GM13977 (cell line): ENCODE measurements at places on chromosomes 16 and 17.

GRCh38 chr16:11671676-11672075 is 3.4 kb downstream of the SNN start:
- DNase-seq: no peak

GRCh38 chr17:43698678-43699437 is 37.1 kb upstream of the MEOX1 start:
- no peak for DNase-seq

- DNase-seq: no peak
Observed at GRCh38 chr17:61144617-61145564, 254.8 kb upstream of the TBX2 start.

DNA sequence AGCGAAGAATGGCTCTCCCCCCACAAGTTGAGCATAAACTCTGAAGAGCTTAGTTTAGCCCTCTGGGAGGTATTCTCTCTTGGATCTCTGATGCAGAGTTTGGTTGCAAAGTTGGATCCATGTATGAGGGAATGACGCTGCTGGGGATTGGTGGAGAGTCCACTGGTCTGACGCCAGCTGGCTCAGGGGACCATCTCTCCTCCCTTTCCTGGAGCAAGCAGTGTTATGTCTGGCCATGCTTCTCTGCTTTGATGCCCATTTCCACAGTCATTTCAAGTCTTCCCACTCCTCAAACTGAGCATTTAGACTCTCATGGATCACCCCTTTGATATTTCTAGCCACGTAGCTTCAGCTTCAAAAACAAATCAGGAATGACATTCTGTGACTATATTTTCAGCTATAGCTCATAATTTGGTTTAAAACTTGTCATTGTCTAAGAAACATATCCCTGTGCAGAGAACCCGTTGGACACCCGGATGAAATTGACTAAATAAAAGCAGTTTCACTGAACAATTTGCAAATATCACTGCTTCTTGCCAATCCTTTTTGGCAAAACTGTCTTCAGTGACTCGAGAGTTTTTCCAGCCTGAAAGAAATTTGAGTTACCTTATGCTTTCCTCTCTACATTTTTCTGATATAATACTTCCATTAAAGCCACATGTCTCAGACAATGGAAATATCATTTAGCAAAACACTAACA is 193.4 kb upstream of the CDH11 start:
- DNase-seq: no peak

GRCh38 chr16:30778549-30779244 is 8.3 kb downstream of the ZNF629 start:
- no peak for DNase-seq

- DNase-seq: no peak
Observed at GRCh38 chr16:72649254-72649944, 398.5 kb downstream of the ZFHX3 start.

GRCh38 chr17:76085066-76085730 is 6.2 kb downstream of the ZACN start:
- no peak for DNase-seq

GRCh38 chr17:76562734-76563148 is 22.9 kb downstream of the PRCD start:
- no peak for DNase-seq

- DNase-seq: no peak
Observed at GRCh38 chr17:46738544-46738943, 79.9 kb downstream of the WNT3 start.

GRCh38 chr17:57257195-57257894 is 1.0 kb downstream of the MSI2 start:
- DNase-seq: no peak

GRCh38 chr17:43543300-43543699 is 2.8 kb downstream of the ETV4 start:
- no peak for DNase-seq

DNA sequence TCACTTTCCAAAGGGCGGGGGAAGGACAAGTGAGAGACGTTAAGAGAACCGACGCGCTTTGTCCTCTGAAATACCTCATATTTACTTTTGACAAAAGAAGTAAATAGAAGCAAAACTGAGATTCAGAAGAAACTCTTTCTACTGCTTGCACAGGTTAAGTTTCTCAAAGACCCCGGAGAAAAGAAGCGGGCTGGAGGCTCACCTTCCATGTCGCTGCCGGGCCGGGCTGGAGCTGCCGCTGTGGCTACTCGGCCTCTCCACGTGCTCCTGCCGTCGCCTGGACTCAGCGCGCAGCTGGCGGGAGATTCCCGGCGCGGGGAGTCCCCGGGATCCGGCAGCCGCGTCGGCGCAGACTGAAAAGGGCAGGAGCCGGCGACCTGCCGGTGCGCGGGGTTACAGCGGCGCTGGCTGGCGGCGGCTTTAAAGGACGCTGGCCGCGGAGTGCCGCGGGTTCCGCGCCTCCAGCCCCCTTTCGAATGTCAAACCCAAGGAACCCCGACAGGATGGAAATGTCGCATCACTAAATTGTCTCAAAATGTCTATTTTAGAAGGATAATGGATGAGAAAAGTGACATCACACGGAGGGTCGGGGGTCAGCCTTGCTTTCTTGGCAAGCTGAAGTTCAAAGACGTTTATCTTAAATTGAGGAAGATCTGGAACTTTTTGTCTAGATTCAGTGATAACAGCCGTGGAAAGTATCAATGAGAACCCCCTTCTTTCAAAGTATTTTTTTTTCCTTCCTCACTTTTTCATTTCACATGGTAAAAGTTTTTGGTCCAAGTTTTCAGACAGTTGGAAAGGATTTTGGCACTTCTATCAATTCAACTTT is at the start of gene IKZF3:
Gene IKZF3 (minus strand): TSS at position 395 of the 829 bp plus-strand sequence. CDS start 186 bp downstream, at position 209.
- peak; percentile 73 for DNase-seq

- no peak for DNase-seq
Observed at GRCh38 chr17:41909088-41909487, 9.7 kb downstream of the ACLY start.

DNA sequence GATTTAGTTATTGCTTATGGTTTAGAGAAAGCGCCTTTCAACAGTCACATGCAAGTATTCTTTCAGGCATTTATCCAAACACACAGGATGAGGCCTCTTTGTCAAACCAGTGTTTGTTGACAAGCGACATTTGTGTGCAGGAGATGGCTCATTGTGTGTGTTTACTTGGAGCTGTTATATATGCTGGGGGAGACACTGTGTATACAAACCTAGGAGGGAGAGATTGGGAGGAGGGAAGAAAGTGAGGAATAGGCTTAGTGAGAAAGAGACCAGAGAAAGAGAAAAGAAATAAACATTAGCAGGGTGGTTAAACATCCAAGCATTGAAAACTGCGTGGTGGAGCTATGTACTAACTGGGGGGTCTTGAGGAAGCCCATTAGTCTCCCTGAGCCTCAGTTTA is 437.6 kb downstream of the MAF start:
- no peak for DNase-seq

- no peak for DNase-seq
Observed at GRCh38 chr17:81526662-81527571, 1.3 kb upstream of the FSCN2 start.

DNA sequence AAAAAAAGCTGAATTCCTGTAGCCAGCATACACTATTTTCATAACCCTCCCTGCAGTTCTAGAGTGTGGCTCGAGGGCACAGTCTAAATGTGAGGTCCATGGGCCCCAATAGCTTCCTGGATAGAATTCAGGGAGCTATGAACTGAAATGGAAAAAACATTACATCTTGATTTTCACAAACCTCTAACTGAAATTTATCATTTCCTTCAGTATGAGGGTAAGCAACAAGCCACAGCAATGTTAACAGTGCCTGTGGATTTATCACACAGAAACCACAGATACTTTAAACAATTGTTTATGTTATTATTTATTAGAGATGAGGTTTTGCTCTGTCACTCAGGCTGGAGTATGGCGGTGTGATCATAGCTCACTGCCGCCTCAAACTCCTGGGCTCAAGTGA is 18.2 kb downstream of the TMEM92 start:
- DNase-seq: no peak

DNA sequence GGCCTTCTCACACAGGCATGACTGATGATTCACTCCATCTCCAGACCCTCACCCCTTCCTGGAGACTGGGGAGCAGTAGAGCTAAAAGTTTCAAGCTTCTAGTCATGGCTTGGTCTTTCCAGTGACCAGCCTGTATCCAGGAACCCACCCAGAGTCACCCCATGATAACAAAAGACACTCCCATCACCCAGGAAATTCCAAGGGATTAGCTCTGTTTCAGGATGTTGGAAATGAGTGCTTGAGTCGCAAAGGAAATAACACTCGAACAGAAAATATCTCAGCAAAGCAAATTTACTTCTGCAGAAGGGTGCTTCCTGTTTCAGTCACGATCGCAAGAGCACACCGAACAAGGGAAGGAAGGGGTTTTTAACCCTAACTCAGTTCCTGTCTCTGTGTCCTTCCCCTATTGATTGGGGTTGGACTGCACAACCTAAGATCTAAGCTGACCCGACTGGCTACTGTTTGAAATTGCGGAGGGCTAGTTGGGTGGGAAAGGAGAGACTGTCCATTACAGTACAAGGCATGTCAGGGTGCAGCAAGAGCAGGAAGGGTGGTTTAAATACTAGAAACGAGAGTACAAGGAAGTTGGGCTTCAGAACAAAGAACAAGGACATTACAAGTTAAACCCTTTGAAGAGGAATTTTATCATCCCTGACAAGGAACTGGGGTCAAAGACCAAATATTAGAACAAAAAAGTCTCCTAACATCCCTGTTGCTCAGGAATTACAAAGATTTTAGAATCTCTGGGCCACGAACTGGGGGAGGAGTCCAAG is 224.4 kb upstream of the CACNG5 start:
- no peak for DNase-seq

- DNase-seq: no peak
Observed at GRCh38 chr17:2067608-2068024, 12.7 kb downstream of the HIC1 start.

DNA sequence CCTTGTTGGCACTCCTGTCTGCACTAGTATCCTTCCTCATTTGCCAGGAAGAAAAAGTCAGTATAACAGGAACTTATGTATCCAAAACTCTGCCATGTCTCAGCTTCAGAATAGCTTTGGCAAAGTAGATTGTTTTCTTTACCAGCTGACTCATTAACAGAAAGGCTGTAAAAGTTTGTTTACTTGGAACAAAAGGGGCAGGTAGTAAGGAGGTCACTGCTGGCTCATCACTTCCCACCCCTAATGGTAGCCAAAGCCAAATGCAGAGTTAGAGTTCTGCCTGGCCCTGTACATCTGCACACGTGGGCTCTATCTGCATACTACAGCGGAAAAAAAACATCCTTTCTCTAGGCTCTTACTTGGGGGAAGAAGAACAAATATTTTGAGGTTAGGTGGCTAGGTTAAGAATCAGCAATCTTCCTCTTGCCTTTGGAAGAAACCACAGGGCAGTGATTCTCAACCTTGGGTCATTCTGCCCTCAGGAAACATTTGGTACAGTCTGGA is 90.9 kb upstream of the BCAR1 start:
- DNase-seq: no peak

- DNase-seq: no peak
Observed at GRCh38 chr16:35552763-35553162, 2093.4 kb downstream of the TP53TG3F start.

DNA sequence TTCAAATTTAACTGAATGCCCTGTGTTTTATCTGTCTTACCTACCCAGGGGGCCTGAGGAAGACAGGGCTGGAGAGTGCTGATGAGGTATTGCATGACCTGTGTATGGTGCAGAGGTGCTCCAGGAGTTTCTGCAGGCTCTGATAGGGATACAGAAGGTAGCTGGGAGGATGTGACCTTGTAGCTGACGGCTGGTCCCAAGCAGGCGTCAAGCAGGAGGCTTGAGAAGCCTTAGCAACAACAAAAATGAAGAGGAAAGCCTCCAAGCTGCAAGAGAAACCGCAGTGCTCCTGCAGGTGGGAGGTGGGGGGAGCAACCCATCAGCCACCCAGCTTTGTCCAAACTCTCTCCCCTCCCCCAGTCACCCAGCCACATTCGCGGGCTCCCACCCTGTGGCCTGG is 40.4 kb downstream of the LAT start:
- no peak for DNase-seq

DNA sequence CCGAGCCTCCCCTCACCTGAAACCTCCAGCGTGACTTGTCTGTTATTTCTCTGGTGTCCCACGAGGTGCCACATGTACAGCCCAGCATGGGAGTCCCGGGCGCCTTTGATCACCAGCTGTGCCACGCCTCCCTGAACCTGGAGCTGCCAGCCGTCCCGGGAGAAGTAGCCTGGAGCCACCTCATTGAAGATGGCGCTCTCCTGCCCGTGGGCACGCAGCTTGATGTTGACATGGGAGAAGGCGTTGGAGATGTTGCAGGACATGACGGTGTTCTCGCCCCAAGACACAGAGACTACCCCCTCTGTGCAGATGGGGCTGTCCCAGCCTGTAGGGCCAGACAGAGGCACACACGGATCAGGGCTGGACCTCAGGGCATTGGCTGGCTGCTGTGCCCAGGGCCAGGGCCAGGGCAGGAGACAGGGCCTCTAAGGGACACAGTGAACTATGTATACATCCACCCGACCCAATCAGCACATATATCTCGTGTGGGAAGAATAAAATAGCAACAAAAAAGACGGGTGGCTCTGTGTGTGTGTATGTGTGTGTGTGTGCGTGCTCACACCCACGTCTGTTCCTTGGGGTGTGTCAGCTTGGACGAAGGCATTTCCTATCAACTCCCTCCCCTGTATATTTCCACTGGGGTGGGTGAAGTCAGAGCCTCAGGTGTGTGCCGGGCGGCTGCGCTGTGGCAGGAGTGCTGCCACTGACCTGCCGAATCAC is 7.3 kb upstream of the CD7 start:
- no peak for DNase-seq

- no peak for DNase-seq
Observed at GRCh38 chr17:82961366-82962162, 117.8 kb upstream of the METRNL start.

GRCh38 chr16:9827062-9827752 is 355.0 kb downstream of the GRIN2A start:
- DNase-seq: no peak
